ENCODE measurements at places on chromosomes 4 and X.
A peak's percentile ranks its signal among the peaks of the same experiment; 100 is the strongest.

DNA sequence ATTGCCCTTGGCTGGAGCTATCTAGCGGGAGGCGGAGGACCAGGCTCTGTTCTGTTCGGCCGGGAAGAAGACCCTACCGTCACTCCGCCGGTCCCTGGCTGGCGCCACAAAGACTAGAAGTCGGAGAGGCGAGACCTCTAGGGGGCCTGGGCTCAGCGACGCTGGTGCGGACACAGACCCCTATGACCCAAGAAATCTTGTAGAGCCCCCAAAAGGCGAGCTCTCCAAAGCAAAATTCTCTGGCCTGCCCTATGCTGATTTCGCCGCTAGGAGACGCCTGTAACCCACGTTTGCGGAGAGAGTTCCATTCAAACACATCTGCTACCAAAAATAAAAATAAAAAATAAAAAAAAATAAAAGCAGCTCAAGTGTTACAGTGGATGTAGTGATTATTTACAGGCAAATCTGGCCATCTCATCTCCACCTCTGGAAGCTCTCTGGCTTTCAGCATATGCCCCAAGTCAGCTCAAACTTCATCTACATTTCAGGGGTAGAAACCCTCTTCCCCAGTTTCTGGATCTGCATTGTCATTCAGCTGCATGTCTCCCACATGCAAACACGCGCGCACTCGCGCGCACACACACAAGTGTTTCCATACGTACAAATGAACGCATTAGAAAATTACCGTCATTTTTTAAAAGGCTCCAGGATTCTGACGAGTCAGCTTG is 2.4 kb upstream of the PCDH10 start:
- DNase-seq, result peak; percentile 59

DNA sequence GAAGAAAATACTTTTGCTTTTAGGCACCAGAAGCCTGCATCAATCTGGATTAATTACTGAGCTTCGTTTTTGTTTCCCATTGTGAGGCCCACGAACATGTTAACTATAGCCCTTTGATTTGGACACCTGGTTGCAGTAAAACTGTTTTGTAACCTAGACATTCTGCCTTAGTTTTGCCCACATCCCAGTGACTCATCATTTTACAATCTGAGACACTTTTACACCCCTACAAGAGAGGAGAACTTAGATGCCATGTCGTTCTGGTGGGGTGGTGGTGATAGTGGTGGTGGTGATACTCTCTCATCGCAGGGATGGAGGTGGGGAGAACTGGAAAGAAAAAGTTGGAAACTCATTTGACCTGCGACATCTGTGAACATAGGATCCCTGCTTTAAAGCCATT is 1257.2 kb downstream of the ADGRL3 start:
- DNase-seq, result no peak

- no peak for DNase-seq
Measured at GRCh38 chrX:97504431-97504830, 620.7 kb downstream of the RPA4 start.

DNA sequence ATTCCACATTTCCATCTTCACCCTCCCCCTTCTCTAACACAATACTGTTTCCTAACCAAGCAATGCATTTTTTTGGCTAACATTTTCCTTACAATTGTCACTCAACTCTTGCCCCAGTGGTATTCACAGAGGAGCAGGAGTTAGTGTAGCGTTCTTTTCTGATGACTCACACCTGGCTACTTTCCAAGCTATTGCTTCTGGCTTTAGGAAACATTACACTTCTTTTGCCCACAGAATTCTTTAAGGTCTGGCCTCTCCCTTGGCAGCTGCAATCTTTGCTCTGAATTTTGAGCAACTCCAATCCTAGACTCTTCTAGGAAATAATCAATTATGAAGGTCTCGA is 27.5 kb upstream of the PDGFC start:
- DNase-seq, result no peak

GRCh38 chrX:63128509-63128908 is 222.6 kb downstream of the SPIN4 start:
- DNase-seq, result peak; percentile 43

GRCh38 chr4:108365551-108365950 is 196.8 kb upstream of the LEF1 start:
- no peak for DNase-seq

GRCh38 chrX:118901991-118902390 is 72.4 kb upstream of the LONRF3 start:
- DNase-seq, result no peak

DNA sequence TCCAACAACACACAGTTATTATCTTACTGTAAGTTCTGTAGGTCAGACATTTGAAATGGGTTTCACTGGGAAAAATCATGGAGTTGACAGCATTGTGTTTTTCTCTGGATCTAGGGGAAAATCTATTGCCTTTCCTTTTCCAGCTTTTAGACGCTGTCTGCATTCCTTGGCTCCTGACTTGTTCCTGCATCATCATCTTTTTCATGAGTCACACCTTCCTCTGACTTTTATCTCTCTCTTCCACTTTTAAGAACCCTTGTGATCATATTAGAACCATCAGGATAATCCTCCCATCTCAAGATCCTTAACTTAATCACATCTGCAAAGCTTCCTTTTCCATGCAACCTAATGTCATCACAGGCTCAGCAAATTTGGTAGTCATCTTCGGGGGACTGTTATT is 1454.8 kb downstream of the RPA4 start:
- no peak for DNase-seq

DNA sequence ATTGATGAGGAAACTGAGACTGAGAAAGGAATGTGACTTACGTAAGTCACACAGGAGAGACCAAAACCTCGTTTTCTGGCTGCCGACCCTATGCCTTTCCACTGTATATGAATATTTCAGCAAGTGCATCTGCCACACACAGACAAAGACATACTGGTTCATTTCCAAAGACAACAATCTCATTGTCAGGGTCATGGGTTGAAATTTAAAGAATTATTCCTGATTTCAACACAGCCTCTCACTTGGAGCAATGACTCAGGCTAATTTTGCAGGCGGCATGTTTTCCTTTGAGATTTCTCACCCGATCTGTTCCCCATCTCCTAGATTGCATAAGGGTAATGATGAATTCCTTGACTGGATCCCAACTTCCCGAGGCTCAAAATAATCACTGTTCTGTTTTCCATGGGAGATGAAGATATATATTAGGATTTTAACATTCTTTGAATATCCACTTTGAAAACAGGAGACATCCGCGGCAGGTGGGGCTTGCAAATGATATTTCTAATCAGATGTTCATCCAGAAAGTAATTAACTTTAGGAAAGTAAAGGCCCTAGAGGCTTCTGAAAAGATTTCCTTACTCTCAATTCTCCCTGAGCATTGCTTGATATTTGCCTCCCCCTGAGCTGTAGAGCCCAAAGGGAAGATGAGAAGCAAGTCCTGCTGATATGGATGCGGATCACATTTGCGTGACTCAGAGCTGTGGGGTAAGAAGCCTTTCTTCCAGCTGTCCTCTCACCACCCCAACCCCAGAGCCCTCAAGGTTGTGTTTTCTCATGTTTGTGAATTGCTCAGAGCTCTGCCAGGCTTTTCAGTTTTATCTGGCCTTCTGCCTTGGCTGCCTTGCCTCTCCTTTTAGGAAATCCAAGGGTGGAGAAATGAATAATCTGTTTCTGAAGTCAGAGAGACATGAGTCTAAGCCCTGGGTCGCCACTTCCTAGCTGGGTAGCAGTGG is 361.1 kb upstream of the BOD1L1 start:
- DNase-seq, result no peak

- DNase-seq, result peak; percentile 41
Measured at GRCh38 chr4:108466936-108467902, 153.2 kb upstream of the RPL34 start.

- no peak for DNase-seq
Measured at GRCh38 chr4:155566354-155566753, 100.3 kb upstream of the GUCY1A1 start.

GRCh38 chr4:110668463-110669235 is 45.8 kb upstream of the PITX2 start:
- no peak for DNase-seq

DNA sequence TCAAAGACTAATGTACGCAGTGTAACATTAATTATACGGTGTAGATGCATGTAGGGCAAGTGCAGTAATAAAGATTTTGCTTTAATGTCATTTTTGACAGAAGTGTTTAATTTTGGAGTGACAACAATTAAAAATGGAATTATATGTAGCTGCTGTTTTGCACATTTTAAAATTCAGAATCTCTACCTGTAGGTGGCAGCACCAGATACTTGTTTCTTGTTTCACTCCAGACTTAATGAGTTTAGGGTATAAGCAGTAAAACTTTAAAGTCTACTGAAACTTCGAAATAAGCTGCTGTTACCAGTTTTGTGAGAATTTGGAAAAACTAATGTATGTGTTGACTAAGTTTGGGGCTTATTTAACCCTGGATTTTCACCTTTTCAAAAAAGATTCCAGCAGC is 144.9 kb downstream of the POLA1 start:
- no peak for DNase-seq

DNA sequence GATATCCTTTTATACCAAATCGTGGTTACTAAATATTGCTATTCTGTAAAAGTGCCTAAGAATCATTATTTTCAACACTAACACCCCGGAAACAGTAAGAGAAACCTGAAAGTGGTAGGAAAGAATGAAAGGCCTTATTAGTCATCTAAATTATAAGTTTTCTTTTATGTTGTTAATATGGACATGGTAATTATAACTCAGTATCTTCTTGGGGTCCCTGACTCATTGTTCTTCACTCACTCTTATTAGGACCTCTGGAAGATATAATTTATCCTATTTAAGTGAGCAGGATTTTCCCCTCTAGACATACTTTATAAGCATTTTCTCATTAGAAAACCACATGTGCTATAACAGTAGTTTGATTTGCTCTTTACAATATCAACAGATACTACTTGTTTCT is 51.0 kb downstream of the SMARCA5 start:
- DNase-seq, result no peak

- DNase-seq, result no peak
Measured at GRCh38 chr4:95546866-95547714, 1.7 kb downstream of the UNC5C start.

DNA sequence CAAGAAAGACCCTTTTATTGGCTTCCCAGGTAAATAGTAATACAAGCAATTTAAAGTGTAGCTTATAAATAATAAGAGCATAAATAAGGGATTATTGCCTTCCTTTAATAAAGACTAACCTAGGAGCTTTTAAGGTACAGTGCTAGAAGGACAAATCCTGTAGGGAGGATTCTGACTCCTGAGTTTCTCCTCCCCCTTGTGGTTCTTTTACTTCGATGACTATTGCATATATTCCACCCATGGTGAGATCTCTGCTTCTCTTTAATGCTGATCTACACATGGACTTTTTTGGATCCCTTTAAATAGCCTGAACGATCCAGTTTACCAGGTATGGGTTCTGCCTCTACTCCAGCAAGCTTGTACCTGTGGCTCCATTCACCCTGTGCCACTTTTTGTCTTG is 2.5 kb downstream of the GALNT7 start:
- DNase-seq, result no peak

- DNase-seq, result no peak
Measured at GRCh38 chrX:108468486-108468885, 28.8 kb downstream of the COL4A5 start.

DNA sequence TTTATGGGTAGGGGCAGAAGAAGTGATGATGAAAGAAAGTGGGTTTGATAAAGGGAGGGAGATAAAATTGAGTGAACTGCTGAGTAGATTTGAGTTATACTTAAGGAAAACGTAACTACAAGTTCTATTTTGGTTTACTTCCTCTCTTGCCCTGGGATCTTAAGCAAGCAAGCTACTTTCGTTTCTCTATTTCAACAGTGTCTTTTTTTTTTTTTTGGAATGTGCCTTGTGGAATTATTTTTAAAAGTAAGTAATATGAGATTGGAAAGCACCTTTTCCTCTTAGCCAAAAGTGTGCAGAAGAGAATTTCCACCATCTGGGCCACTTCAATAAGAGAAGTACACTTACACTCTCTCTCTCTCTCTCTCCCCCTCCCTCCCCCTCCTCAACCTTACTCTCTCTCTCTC is 16.0 kb upstream of the C4orf36 start:
- DNase-seq, result no peak

DNA sequence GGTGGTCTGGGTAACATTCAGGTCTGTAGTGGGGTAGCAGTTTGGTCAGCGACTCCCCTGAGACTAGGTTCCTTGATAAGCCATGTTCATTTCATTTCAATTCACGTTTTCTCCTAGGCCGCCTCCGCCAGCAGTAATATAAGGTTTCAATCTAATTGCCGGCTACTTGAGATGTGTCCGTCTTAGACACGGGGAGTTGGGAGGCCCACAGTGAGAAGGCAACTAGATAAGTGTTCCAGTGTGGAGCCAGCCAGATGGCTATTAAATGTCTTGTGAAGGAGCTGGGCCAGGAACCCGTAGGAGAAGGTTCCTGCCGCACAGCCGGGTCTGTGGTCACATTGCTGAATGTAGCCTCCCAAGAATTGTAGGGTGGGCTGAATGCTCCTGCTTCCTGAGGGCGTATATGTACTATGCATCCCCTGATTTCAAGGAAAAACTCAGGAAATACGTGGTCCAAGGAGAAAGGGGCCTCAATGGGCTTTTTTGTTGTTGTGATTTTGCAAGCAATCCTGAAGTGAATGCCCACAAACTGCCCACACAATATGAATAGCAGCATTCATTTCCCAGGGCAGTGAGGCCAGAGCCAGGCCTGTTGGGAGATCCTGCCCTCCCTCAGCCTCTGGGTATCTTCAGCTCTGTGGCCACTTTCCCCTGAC is 220.6 kb upstream of the RPL34 start:
- DNase-seq, result no peak

DNA sequence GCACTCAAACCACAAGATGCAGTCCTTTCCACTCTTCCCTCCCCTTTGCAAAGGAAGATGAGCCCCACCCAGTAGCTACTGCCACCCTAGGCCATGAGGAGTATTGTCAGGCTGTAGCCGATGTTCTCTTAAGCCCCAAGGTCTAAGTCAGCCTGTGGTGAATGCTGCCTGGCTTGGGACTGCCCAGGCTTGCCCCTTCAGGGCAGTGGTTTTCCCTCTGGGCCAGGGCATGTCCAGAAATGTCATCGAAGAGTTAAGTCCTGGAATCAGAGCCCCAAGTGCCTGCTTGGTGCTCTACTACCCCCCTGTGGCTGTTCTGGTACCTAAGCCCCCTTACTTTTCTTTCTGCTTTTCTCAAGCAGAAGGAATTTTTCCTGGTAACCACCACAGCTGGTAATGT is 11.8 kb upstream of the PGK1 start:
- DNase-seq, result peak; percentile 29

- DNase-seq, result no peak
Measured at GRCh38 chr4:123698556-123698955, 302.0 kb downstream of the SPRY1 start.

GRCh38 chrX:150192816-150193215 is 170.3 kb upstream of the MAMLD1 start:
- DNase-seq, result no peak

DNA sequence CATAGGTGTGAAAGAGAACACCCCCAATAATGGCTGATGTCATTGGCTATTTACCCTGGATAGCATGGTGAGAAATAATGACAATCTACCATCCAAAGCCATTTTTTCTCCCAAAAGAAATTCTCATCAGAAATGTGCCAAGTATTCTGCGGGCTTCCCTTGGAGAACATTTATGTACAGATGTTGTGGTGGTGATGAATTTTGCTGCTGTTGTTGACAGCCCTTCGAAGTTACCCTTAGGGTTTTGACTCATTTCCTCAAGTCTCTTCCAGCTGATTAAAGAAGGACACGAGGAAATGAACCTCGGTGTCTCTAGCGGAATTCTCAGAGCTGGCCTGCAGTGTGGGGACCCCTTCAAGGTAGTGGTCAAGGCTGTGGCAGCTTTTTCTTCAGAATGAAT is 3.4 kb downstream of the KIT start:
- DNase-seq, result no peak

Measured in activated CD4-positive, alpha-beta T cell treated with anti-CD3 and anti-CD28 coated beads for 36 hours (primary cell).